ENCODE measurements at places on chromosomes 3 and 15.

DNA sequence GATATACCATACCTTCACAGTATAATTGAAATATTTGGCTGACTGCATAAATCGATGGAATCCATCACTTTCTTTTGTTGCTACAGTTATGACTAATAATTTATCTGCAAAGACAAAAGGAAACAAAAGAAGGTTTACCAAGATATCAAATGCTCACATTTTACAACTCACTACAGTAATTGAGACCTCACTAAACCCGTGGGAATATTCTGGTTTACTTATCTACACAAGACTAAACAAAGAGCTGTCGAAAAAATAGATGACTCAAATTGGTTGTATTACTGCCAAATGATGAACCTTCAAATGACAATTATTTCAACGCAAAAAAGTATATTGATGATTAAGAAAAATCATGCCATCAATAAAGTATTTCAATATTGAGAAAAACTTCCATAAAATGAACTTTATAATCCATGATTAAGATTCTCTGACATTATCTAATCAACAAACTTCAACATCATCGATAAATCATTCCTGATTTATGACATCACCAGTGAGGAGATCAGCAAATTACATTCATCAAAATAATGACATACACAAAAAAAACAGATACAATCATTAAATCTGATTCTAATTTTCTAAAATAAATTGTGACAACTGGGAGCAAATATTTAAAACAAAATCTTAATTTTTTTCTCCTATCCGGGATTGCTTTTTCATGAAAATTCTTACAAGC is 36.7 kb downstream of the PLOD2 start:
- no peak for DNase-seq

DNA sequence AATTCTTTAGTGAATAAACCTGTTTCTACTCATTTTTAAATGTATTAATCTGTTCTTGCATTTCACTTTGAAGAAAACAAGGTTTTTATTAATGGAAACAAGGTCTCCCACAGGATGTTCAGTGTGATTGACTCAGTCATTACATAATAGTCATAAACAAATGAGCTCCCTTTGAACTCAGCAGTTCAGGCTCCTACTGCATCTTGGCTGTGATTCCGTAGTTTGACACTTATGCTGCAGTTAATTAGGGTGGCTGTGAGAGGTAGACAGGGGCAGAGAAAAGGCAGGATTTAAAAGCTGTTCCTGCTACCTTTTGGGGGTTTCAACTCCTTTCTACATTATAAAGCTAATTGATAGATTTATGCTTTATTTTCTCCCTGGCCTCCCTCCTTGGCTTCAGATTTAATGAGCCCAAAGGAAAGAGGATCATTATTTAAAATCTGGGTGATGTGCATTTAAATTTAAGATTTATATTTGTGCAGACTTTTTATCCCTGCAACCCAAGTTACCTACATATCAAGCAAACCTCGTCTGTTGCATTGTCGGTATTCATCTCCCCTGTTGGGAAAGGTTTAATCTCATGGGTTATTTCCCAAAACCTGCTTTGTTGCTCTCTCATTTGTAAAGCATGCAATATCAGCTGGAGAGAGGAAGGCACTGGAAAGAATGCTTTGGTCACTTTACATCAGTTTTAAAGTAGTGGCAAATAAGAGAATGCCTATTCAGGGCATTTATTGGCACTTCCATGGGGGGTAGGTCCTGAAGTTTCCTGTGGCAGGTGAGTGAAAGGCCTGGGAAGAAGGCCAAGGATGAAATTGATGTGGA is 345.0 kb upstream of the NR2E3 start:
- DNase-seq: no peak

GRCh38 chr3:115092220-115092791 is 54.8 kb downstream of the ZBTB20 start:
- peak; percentile 30 for DNase-seq

GRCh38 chr15:56468401-56468800 is 3.5 kb upstream of the MNS1 start:
- DNase-seq: no peak

- DNase-seq: no peak
These were observed 327.9 kb upstream of the CTNNB1 start for GRCh38 chr3:40871394-40871793.

DNA sequence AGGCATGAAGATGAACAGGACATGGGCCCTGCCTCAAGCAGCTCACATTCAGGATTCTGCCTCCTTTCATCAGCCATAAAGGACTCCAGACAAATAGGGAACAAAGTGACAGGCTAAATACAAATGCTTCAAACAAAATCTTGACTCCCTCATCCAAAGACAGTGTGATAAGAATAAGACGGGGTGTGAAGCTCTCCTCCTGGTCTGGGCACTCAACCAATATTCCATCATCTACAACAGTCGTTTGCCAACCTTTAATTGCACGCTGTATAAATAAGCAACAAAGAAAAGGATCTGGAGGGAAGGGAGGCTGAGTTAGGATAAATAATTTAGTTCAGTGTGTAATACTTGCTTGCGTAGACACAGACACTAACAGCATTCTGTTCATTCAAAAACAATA is 5.4 kb downstream of the CCDC54 start:
- DNase-seq: no peak

- no peak for DNase-seq
These were observed 211.3 kb upstream of the NSMCE3 start for GRCh38 chr15:29480949-29481348.

DNA sequence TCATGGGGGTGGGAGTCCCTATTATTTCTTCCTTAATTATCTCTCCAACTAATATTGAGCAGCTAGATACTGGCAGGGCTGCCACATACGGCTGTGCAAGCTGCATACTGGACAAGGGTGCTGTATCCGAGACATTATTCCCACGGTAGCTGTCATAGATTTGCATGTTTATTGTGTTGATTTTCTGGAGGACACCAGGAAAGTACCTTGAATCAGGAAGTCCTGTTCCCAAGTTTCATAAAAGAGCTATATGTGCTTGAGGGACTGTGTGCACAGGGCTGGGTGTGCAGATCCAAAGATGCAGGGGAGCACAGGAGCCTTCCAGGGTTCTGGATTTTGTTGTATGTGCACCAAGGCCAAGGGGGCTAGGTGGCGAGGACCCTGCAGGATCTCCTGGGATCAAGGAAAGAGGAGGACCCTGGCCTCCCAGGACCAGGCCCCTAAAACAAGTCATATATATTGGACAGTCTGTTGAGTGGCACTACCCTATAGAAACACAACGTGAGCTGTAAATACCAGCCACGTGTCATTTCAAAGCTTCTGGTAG is 119.2 kb upstream of the ALDH1A3 start:
- no peak for DNase-seq

DNA sequence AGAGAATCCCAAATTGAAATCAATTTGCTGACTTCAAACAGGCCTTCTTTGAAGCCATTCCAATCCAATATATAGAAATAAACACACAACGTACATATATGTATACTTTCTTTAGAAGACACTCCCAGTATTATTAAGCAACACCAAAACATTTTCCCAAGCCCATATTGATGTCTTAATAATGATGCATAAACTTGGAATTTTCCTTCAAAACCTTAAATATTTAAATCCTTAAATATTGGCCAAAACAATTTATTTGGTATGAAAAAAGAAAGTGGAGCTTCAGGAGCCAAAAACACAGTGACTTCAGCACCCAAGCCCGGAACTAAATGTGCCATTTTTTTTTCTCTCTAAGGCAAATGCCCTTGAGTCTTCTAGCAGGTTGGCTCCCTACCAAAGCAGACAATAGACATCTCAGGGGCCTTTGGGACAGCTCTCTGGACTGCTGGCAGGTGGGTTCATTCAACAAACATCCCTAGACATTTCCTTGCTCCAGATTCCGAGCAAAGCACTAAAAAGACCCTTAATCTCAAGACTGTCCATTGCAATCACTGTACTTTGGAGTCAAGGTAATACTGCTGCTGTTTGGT is 384.7 kb downstream of the NTRK3 start:
- no peak for DNase-seq

DNA sequence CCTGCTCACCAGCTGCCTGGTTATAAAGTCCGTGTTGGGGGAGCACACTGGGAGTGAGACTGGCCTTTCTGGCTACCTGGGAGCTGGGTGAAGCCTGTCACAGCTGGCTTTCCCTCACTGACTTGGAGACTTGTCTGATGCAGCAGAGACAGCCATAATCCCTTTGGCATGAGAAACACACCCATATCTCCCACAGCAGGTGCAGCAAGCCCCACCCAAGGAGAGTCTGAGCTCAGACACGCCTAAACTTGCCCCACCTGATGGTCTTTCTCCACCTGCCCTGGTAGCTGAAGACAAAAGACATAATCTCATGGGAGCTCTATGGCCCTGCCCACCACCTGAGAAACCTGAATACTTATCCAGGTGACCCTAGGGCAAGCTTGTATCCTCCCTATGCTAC is 54.8 kb downstream of the NMD3 start:
- DNase-seq: no peak

DNA sequence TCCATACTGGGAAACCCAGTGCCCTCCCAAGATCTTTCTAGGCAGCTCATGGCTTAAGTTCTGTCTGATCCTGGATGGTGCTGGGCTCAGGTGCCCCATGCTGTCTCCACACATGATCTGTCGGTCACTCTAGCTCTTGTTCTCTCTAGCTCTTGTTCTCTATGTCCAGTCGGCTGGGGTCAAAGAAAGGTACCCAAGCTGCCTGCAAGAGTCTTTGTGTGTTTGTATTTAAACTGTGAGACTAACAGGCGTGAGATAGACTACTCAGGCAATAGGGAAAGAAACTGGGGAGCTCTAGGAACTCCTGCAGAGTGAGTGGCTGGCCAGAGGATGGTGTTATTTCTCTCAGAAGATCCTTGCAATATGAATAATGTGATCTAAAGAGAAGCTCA is 40.2 kb downstream of the GPR156 start:
- DNase-seq: no peak

DNA sequence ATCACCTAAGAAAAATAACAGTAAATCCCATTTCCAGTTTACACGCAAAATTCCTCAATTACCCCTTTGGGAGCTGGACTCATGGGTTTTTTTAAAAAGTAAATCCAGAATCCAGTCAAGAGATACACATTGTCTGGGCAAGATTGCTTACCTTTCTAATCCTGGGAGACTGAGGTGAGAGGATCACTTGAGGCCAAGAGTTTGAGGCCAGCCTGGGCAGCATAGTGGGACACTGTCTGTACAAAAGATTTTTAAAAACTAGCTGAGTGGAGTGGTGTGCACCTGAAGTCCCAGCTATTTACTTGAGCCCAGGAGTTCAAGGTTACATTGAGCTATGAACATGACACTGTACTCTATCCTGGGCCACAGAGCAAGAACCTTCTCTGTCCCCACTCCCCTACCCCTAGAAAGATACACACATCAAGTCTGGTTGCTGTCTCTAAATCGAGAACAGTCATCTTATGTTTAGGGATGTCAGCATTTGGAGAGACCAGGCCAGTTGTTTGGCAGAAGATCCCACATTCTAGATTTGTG is 39.0 kb downstream of the DAG1 start:
- no peak for DNase-seq

GRCh38 chr3:89697321-89697916 is 590.0 kb downstream of the EPHA3 start:
- no peak for DNase-seq

GRCh38 chr3:125213364-125213755 is 812 bp upstream of the SLC12A8 start:
- no peak for DNase-seq

GRCh38 chr15:95937128-95937528 is 393.4 kb upstream of the NR2F2 start:
- DNase-seq: no peak

GRCh38 chr3:186886202-186886981 is 43.9 kb downstream of the ADIPOQ start:
- no peak for DNase-seq

DNA sequence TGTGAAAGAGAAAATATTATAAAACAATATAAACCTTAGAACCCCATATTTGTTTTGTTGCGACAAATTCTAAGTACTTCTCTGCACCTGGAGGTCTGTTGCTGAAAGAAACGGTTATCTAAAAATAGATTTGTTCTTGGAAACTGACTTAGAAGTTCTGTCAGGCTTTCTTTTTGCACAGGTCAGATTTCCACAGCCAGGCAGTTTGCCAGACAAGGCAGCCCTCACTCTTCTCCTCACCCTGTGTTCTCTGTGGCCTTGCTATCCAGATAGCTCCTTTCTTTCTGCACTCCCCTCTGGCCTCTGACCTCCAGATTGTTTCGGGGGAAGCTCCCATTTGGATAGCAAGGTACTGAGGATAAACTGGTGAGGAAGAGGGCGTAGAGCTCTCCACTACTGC is 413.3 kb upstream of the ONECUT1 start:
- DNase-seq: no peak

DNA sequence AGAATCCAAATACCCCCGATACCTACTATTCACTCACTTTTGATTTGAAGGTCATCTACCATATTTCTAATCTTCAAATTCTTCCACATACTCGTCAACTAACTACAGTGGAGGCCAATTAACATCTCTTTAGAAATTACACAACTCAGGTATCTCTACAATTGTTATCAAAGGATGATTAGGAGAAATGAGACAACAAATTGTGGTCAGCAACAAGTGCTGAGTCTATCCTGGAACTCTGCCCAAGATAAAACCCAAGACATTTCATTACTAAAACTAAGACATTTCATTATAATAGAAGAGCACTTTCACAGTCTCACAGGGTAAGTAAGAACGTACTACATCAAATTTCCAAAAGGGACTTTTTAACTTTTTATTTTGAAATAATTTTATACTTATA is 100.0 kb downstream of the TBC1D5 start:
- DNase-seq: no peak

DNA sequence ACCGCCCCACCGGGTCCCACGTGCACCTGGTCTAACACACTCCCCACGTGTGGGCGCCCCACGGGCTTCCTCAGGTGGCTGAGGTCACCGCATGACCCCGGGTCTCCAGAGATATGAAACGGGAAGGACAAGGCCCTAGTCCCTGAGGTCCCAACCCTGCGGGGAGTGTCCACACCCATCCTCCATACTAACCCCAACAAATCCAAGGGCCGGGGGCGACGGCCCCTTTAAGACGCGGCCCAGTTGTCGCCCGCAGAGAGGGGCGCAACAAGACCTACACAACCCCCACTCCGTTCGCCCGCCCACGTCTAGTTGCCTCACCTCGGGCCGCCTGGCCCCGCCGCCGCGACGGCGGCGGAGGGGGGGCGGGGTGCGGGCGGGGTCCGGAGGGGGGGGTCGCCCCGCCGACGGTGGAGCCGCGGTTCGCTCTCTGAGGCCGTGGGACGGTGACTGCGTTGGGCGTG is 396 bp downstream of the INO80 start:
- DNase-seq: peak; percentile 77

- DNase-seq: no peak
These were observed 276.4 kb upstream of the TLE3 start for GRCh38 chr15:70374096-70374495.

GRCh38 chr3:25171897-25172296 is 256.2 kb upstream of the RARB start:
- no peak for DNase-seq

DNA sequence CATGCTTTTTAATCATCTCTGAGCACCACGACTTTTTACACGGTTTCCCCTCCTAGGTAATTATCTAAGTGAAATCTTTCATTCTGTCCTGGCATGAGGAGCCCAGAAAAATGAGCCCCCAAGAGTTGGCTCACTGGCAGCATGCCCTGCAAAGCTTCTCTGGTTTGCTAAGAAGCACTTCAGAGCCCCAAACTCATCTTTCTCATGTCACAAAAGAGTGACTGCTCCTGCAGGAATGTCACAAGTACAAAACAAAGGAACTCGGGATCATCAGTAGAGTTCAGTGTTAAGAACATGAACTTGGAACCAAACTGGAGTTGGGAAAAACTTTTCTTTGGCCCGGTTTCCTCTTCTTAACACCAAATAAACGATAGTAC is 123.9 kb downstream of the FOXB1 start:
- no peak for DNase-seq
